ENCODE measurements at places on chromosomes 7 and 10. TPM values are rescaled to one million over a fixed set of nuclear protein-coding genes. Genes with fewer than 3 reads are reported as not detected.

- DNase-seq: no peak
These were observed 755.3 kb upstream of the GALNT17 start for GRCh38 chr7:70376561-70377031.

DNA sequence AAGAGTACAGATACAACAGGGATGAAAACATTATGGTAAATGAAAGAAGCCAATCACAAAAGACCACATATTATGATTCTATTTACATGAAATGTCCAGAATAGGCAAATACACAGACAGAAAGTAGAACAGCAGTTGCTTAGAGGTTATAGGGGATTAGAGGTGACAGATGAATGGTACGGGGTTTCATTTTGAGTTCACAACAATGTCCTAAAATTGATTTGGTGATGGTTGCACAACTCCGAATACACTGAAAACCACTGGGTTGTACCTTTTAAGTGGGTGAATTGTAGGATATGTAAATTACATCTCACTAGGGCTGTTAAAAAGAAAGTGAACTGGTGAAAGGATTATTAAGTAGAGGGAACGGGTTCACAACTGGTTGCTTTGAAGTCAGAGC lies 76.3 kb upstream of the MRLN start:
- DNase-seq: no peak

DNA sequence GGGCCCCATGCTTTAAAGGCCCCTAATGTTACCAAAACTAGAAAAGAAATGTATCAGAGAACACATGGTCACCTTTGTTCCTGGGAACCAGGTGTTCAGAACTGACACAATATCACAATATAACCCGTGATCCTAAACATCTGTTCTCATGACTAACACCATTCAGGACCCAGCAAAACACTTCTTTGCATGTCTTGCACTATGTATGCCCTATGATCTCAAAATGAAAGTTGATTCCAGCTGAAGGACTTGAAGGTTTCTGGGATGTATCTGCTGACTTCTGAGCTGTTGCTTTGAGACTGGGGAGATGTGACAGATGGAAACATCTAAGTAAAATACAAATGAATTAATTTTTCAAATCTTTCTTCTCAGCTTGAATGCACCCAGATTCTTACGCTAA lies 37.5 kb upstream of the PIK3CG start:
- no peak for DNase-seq

C10orf53 gene
- not detected for total RNA-seq

FZD1 gene
- 6.0 TPM for total RNA-seq

- DNase-seq: no peak
These were observed 58.3 kb downstream of the SGMS1 start for GRCh38 chr10:50565301-50566083.

GRCh38 chr10:70119623-70120022 lies 13.0 kb downstream of the AIFM2 start:
- DNase-seq: no peak

SVOPL gene
- total RNA-seq: not detected

SGCE gene
- total RNA-seq: 85.4 TPM

GRCh38 chr10:130336617-130337304 lies 200.6 kb downstream of the GLRX3 start:
- no peak for DNase-seq

- DNase-seq: no peak
These were observed 12.4 kb downstream of the FOXL3 start for GRCh38 chr7:302054-302992.

HOXA5 gene
- total RNA-seq: 5.6 TPM

- DNase-seq: no peak
These were observed 1.5 kb upstream of the RGS10 start for GRCh38 chr10:119543814-119544642.

HOXA1 gene
- 0.68 TPM for total RNA-seq

DNA sequence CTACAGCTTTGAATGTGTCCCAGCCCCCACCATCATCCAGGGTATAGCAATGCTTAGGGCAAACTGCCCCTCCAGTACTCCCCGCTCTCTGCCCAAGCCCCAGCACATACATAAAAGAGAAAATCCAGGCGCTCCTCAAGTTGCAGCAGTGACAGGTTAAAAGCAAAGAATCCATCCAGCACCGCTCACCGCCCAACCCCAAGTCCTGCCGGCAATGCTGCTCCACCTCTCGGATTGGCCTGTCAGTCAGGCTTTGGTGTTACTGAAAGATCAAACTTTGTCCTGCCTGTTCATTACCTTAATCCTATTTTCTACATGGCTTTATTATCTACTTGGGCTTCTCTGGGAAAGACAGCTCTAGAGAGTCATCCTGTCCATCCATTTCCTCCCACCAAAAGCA lies 31.9 kb downstream of the DPCD start:
- no peak for DNase-seq

- DNase-seq: no peak
These were observed 71.4 kb downstream of the FGFR2 start for GRCh38 chr10:121526801-121527221.

DNA sequence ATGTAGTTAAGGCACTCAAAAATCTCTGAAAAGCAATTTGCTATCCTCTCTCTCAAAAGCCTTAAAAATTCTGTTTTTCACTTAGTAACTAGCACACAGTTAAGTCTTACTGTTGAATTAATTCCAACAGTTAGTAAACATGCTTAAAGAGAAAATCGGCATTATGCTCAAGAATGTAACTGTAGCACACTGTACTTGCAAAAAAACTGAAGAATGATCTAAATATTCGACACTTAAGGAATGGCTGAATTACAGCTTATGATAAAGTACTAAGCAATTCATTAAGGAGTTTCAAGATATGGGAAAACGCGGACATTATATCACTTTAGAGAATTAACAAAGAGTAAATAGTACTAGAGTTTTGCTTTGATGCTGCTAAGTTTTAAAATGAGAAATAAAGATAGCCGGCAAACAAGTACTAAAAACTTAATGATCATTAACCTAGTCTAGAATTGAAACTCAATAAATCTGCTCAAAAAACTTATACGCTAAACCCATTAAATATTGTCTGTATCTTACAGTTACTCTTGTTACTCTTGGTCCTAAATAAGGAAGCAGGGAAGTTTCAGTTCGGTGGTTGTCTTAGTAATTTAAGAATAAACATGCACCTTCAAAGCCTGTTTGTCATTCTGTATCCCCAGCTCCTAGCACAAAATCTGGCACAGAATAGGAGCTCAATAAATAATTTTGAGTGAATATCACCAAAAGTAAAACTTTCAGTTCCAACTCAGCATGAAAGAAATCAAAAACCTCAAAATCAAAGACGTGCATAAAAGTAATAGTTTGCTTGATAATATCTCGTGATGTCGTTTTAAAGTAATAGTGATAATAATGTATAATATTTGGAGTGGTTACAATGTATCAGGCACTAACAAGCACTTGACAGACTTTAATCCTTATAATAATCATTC lies 1.2 kb downstream of the TRDMT1 start:
- peak; percentile 60 for DNase-seq

WBP1L gene
- total RNA-seq: 73.9 TPM

GRCh38 chr7:91397612-91398011 lies 133.4 kb downstream of the FZD1 start:
- no peak for DNase-seq

GRCh38 chr7:101237206-101238067 lies at the start of gene CLDN15:
Gene CLDN15, minus strand, starts transcription at chr7:101237802. Its CDS starts 221 bp downstream, at chr7:101237581.
- peak; percentile 49 for DNase-seq
